Fibroblast of lung (primary cell): ENCODE measurements at places on chromosomes 6 and 20. TPM values are rescaled to one million over a fixed set of nuclear protein-coding genes. Genes with fewer than 3 reads are reported as not detected.

TSBP1 gene
- under 0.01 TPM in 1 of 2 replicates, not detected in the other for total RNA-seq

TPD52L2 gene
- total RNA-seq = 84.2 and 123 TPM in 2 replicates

MEP1A gene
- not detected in 2 replicates for total RNA-seq

FABP7 gene
- total RNA-seq = not detected in 2 replicates

WFDC8 gene
- not detected in 2 replicates for total RNA-seq

PRKN gene
- 4.6 and 5.6 TPM in 2 replicates for total RNA-seq

SNAP25 gene
- 1.5 and 4.5 TPM in 2 replicates for total RNA-seq

C20orf204 gene
- total RNA-seq = 0.26 and 0.66 TPM in 2 replicates

RAB32 gene
- total RNA-seq = 114 and 131 TPM in 2 replicates

SPAG4 gene
- 6.6 and 8.5 TPM in 2 replicates for total RNA-seq

RBPJL gene
- not detected in 2 replicates for total RNA-seq

MYLK2 gene
- under 0.01 TPM in 1 of 2 replicates, not detected in the other for total RNA-seq

MLN gene
- total RNA-seq = not detected in 2 replicates

GJA1 gene
- 154 and 209 TPM in 2 replicates for total RNA-seq

C20orf141 gene
- not detected in 2 replicates for total RNA-seq

CALHM6 gene
- total RNA-seq = 0.33 and 1.0 TPM in 2 replicates

LAMA4 gene
- 494 and 636 TPM in 2 replicates for total RNA-seq

MOXD1 gene
- 45.5 and 89.8 TPM in 2 replicates for total RNA-seq

TINAG gene
- total RNA-seq = not detected in 2 replicates

HAO1 gene
- not detected in 2 replicates for total RNA-seq

TMEM200A gene
- 44.2 and 51.7 TPM in 2 replicates for total RNA-seq

SAMD10 gene
- 0.77 and 0.99 TPM in 2 replicates for total RNA-seq

EPHA7 gene
- under 0.01 TPM in 1 of 2 replicates, not detected in the other for total RNA-seq

MOG gene
- total RNA-seq = not detected in 2 replicates

GSTA3 gene
- total RNA-seq = not detected in 2 replicates

TAAR2 gene
- total RNA-seq = not detected in 2 replicates

EDN3 gene
- total RNA-seq = not detected in 2 replicates
